ENCODE measurements at places on chromosomes 12 and 14. TPM values are rescaled to one million over a fixed set of nuclear protein-coding genes. Genes with fewer than 3 reads are reported as not detected.

- DNase-seq = no peak
These were observed 9.7 kb upstream of the HOXC6 start for GRCh38 chr12:54018468-54018984.

MYRFL gene
- total RNA-seq = 0.30 TPM

KCNC2 gene
- not detected for total RNA-seq

DNA sequence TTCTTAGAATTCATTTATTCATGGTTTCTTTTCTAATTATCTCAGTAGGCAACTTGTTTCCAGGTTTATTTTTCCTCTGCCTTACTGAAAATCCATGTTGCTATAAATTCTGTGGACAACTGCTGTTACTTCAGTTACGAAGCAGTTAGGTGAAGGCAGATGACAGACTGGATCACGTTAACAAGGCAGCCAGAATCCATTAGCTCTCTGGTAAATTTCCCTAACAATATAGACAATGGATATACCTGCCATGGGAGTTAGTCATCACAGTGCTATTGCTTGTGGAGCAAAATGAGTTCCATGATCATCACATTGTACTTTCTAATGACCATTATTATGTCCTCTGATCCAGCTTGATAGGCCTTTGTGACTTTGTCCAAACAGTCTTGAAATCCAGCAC, 291.5 kb downstream of the NELL2 start:
- DNase-seq = no peak

DNA sequence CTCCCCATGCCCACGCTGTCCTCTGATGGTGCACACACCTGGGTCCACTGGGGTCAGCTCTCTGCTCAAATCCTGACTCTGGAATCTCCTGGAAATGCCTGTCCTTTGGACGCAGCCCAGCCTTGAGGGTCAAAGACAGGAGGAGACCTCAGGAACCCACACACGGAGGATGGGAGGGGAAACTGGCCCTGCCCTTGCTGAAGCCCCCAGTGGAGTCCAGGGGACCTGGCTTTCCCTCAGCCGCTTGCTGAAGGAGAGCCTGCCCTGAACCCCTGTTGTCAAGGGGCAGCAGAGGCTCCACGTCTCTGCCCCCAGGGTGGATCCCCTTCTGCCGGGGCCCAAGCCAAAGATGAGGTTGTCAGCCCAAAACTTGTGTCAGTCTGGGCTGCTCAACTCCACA, 16.9 kb downstream of the GALNT9 start:
- DNase-seq = no peak

- DNase-seq = no peak
These were observed 311.0 kb downstream of the ALG10 start for GRCh38 chr12:34333337-34333736.

GRCh38 chr14:89531661-89532335, 114.8 kb upstream of the FOXN3 start:
- DNase-seq = no peak

All from HCT116 (cell line).